Choroid plexus epithelial cell (primary cell): ENCODE measurements at places on chromosomes 16 and 17.

- DNase-seq: no peak
Measured at GRCh38 chr16:84930298-84931106, 80.8 kb downstream of the ZDHHC7 start.

- no peak for DNase-seq
Measured at GRCh38 chr17:49955157-49955556, 13.8 kb upstream of the DLX4 start.

- DNase-seq: no peak
Measured at GRCh38 chr16:29753516-29753915, 7.7 kb upstream of the C16orf54 start.

- DNase-seq: no peak
Measured at GRCh38 chr17:72702998-72703397, 389.5 kb downstream of the SLC39A11 start.

DNA sequence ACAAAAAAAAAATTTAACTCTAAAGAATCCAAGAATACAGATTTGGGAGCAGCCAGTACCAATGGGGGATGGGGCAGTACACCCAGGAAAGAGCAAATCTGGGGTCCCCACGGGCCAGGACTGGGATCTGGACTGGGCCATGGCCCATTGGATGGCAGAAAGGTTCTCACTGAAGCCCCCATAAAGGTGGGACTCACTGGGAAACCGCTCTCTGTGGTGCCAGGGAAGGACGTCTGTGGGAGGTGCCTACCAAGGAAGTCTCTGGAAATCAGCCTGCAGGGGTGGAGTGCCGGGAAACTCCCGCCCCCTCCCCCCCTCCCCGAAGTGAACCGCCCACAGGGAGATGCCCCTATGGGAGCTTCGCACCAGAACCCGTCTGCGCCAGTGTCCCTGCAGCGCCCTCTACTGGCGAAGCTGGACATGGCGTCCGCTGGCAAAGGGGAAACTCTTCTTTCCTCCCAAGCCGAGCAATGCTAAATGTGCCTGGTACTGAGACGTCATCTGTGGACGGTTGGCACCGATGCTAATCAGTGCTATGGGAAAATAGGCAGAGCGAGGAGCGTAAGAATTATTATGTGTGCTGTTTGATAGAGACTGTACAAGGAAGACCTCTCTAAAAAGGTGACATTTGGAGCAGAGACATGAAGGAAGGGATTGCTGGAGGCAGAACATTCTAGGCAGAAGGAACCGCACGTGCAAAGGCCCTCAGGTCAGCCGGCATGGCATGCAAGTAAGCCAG is 671.1 kb downstream of the WWOX start:
- DNase-seq: peak; percentile 1

GRCh38 chr17:71519285-71519684 is 601.5 kb upstream of the SOX9 start:
- no peak for DNase-seq

GRCh38 chr17:17506893-17507464 is 10.8 kb upstream of the RASD1 start:
- no peak for DNase-seq

DNA sequence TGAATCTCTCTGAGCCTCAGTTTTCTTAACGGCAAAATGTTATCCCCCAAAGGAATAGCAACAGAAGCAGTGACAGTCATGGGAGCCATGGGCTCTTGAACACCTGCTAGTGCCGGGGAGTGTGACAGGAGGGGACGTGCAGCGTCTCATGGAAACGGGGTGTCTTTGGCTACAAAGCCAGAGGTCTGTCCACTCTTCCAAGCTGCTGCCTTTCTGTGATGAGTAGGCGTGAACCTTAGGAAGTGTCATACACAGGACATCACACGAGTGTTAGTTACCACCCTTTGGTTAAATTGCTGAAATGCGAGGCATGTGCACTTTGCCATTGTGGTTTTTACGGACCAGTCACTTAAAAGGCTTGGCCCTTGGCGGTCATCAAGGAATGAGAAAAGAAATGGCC is 93.4 kb downstream of the IRF8 start:
- no peak for DNase-seq

GRCh38 chr16:47987136-47987535 is 168.7 kb downstream of the ABCC12 start:
- DNase-seq: no peak

GRCh38 chr16:12763517-12763916 is 40.2 kb downstream of the CPPED1 start:
- DNase-seq: peak; percentile 36

DNA sequence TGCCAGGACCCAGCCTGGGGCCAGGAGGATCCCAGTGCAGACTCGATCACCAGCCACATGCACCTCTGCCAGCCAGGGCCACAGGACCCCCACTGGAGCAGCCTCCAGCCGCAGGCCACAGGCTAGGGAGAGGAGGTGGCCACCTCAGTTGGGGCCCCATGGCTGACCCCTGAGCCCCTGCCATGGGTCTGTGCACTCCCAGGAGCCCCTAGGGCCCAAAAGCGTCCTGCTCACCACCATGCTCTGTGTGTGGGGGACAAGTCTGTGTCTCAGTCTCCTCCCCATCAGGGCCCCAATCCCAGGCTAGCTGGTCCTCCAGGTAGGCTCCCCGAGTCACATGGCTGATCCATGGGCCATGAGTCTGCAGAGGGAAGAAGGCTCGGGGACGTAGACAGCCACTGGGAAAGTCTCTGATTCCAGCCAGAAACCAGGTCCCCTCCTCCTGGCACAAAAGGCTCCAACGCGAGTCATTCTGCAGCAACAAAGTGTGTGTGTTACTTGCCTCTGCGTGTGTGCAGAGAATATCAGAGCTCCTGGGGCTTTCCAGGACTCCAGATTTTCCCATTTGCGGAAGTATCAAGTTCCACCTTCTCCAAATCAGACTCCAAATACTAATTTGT is 6.1 kb upstream of the PRSS8 start:
- DNase-seq: no peak

DNA sequence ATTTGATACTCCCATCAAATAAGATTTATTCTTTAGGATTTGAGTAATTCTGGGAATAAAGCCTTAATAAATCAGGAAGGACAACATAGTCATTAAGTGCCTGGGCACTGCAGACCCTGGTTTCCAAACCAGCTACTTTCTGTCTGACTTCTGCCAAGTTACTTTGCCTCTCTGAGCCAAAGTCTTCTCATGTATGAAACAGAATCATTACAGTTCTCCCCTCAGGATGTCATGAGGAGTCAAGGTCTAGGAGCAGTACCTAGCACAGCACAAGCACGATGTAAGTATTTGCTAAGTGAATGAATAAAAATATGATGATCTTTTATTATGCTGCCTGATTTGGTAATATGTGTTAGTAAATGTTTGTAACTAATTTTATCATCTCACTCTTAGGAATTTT is 30.4 kb upstream of the HEATR6 start:
- DNase-seq: no peak
